WTC11 (cell line): ENCODE measurements at places on chromosomes 5 and 9.
A peak's percentile ranks its signal among the peaks of the same experiment; 100 is the strongest.

DNA sequence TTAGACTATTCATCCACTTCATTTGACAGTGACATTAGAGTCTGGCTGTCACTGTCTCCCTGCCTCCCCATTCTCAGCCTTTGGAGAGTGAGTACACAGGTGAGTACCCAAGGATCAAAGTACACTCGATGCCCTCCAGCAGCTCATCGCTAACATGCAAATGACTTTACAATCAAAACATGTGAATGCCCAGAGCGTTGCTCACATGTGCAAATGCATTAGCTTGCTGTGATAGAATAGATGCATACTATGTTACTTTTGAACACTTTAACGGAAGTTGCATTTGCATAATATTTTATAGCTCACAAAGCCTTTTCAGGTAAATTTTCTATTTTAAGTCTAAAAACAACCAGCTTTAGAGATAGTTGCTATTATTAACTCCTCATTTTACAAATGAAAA is 107.6 kb downstream of the SYK start:
- DNase-seq = no peak

DNA sequence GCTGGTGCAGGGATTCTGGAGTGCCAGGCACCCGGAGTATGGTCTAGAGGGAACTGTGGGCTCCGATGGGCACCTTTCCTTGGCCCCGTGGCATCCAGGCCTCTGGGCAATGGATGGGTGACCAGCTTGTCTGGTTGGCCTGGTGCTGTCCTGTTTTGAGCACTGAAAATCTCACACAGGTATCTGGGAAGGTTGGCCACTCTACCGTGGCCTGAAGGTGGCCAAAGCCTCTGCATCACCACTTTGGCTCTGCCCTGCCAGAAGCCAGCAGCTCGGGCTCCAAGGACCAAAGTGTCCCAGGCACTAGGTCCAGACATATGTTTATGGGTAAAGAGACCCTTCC is 28.8 kb downstream of the SLC6A7 start:
- no peak for DNase-seq

DNA sequence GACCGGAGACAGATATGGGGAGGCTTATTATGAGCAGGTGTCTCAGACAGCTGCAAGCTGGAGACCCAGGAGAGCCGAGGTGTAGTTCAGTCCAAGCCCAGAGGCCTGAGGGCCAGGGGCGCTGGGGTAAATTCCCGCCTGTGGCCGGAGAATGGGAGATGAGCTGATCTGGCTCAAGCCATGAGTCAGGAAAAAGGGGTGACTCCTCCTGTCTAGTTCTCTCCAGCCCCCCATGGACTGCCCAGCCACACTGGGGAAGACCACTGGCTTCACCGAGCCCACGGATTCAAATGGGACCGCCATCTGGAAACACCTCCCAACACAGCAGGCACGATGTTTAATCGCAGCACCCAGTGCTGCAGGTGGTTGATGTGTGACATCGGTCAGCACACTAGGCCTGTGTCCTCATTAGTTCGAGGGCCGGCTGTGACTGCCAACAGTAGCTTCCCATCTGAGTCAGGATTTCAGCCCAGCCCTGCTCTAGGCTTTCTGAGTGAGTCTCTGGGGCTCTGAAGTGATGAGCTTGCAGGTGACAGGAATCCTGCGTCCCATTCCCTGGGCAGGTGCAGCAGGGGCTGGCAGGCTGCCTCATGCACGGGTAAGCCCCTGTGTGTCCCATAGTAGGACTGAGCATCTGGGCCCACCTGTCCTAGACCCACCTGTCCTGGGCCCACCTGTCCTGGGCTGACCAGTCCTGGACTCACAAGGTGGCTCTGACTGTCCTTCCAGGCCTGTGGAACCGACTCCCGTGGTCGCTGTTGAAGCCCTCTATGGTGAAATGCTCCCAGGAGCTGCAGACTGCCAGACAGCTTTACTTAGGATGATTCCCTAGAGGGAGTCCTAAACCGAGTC is 49.7 kb downstream of the AHRR start:
- peak; percentile 11 for DNase-seq

- no peak for DNase-seq
Measured at GRCh38 chr9:89838621-89839020, 233.8 kb downstream of the GADD45G start.

- no peak for DNase-seq
Measured at GRCh38 chr5:25094219-25094618, 449.4 kb upstream of the CDH10 start.

DNA sequence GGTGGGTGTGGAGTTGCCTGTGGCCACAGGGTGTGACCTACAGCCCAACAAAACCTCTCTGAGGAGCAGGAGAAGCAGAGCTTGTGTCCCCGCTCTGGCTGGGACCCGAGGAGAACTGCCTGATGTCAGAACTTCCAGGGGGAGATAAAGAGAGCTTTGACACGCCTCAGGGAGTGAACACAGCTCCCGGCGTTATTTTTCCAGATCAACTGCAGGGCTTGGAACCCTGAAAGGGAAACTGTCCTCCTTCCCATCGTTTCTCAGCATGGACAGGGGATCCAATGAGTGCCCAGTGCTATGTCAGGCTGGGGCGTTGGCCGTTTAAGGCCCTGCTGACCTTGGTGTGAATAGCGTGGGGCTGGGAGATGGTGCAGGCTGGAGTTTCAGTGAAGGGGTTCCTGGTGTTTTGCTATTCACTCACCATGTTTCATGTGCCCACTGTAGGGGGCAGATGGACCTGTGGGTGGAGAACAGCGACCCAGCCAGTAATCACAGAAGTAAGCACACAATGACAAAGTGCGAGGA is 22.0 kb downstream of the GADD45G start:
- no peak for DNase-seq

DNA sequence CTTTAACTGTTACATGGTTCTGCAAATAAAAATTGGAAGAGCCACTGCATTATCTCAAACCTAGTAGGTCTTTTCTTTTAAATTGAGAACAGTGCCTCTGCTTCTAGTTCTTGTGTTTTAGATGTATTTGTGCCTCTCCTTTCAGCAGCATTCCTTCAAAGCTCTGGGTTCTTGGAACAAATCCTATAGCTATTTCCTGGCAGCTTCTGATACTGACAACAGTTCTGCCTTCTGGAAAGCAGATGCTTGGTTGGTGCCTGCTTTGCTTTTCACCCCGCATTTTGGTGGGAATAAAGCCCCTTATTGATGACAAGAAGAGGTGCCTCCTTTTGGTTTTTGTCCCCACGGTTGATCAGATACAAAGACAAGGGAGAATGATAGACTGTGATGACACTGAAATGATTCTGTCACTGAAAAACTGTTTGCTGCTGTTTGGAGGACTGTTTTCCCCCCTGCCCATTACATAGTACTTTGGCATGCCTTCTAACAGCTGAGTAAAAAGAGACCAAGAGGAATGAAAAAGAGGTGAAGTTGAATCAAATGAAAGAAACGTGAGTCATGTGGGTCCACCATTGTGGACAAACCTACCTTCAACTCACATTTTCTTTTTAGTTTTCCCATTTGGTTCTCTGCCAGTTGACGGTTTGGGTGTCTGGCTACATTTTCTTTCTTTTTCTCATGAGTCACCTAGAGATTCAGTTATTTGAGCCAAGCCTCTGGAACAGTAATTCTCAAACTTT is 5.6 kb downstream of the PTCD2 start:
- DNase-seq = no peak

DNA sequence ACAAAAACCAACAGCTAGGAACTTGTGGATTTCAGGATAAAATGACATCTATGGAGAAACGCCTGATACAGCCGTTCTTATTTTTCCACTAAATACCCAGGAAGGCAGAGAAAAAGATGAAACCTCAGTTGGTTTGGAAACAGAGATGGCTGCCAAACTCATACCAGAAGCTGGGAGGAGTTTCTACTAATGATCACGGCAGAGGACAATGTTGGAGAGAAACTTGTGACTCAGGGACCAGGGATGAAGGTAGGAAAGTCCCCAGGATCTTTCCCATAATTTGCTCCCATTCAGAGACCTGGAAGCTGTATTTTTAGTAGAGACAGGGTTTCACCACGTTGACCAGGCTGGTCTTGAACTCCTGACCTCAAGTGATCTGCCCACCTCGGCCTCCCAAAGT is 187.1 kb upstream of the IER5L start:
- DNase-seq = no peak

- DNase-seq = no peak
Measured at GRCh38 chr5:135214897-135215616, 181.0 kb upstream of the PITX1 start.

- no peak for DNase-seq
Measured at GRCh38 chr5:42881416-42882117, 69.9 kb upstream of the SELENOP start.

DNA sequence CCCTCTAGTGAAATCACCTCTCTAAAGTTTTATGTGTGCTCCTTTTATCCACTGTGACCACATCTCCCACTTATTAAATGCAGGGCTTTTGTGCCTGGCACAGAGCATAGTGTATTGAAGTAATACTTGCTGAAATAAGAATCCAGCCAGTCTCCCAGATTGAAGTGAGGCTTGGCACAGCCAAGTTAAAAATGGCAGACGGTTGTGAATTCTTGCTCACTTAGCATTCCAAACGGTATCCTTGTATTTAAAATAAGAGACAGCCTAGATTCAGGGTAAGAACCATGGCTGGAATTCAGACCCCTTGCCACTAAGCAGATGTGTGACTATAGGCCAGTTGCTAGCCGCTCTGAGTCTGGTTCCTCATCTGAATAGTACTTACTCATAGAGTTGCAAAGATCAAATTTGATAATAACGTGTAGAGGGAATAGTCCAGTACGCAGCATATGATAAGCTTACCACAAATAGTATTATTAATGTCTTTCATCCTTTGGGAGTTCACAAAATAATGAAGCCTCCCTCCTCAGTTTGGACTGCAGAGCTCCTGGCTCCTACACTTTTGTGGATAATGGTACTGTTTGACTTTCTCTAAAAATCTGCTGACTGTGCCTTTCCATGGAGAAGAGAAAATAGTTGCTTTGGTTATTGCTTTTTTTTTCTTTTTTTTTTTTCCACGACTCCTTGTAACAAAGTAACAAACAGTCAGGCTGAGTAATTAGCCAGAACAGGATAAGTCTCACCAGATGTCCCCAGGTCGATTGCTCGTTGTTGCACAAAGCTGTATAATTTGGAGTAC is 51.5 kb downstream of the FGF1 start:
- no peak for DNase-seq

DNA sequence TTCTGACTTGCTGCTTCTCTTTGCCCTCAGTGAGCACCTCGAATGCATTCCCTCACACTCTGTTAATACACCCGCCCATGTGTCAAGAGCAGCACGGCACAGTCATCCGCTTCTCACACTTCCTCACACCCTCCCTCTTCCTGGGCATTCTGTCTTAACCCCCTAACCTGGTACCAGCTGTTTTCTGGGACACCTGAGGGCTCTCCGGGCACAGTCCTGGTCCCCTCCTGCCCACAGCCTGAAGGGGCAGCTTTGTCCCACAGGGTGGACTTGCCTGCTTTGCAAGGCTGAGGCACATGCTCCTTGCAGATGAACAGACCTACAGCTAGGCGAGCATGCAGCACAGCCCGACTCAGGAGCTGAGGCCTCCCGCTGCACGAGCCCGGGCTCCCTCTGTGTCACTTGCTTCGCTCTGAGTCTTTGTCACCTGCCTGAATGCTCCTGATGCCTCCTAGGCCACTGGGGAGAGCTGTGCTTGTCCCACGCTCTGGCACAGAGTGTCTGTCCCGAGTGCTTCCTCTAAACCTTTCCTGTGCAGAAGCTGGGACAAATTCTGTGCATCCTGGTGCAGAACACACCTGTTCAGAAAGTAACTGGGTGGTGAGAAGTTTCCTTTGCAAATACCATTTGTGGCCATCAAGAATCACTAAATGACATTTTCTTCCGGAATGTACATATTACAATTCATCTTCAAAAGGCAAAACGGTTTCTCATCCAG is 47.8 kb downstream of the AHRR start:
- DNase-seq = peak; percentile 12

DNA sequence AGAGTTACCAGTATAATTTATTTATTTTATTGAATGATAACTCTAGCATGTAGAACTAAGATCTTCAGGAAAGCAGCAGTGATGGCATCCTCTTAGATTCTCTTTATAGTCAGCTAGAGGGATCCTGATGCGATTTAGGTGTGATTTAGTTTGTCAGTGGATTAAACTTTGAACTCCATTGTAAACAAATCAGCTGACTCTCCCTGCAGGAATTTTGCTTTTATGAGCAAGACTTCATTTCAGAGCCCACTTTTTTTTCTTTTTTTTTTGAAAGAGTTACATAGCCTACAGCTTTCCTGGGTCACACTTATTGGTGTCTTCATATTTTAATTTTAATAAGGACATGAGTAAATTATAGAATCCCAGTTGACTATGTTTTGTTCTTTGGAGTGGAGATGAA is 93.8 kb upstream of the SEMA6A start:
- no peak for DNase-seq

DNA sequence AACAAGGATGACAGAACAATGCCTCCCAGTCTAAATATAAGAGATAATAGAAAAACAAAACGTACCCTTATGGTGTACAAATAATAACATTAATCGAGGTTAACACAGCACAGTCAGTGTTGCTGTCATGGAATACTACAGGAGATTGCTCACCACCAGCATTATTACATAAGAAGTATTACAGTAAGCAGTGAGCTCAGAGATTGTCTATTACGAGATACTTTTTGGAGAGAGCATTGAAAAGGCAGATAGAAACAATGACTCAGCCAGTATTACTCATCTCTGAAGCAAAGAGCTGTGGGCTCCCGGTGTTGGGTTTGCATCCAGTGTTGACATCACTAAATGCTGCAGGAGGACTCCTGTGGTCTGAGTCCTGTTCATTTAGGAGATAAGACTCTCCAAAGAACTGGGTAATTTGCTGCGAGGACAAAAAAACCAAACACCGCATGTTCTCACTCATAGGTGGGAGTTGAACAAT is 191.9 kb upstream of the SEMA6A start:
- DNase-seq = no peak

GRCh38 chr5:74145951-74146350 is 494.6 kb downstream of the ENC1 start:
- no peak for DNase-seq

DNA sequence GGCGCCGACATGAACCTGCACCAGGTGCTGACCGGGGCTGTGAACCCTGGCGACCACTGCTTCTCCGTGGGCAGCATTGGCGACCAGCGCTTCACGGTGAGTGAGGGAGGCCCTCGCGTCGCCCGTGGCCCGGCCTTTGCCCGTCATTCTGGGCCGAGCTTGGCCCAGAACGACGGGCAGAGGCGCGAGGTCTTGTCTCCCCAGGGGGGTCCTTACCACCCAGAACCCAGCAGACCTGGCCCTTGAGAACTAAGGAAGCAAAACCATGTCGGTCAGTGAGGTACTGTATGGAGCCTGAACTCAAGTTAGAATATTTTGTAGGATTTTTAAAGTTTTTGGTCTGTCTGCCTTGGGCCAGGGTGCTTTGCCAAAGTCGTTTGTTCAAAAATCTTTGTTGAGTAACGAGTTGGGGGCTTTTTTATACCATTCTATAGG is 691 bp downstream of the DMXL1 start:
- no peak for DNase-seq
